ENCODE measurements at places on chromosomes 4 and X.
A peak's percentile ranks its signal among the peaks of the same experiment; 100 is the strongest.

DNA sequence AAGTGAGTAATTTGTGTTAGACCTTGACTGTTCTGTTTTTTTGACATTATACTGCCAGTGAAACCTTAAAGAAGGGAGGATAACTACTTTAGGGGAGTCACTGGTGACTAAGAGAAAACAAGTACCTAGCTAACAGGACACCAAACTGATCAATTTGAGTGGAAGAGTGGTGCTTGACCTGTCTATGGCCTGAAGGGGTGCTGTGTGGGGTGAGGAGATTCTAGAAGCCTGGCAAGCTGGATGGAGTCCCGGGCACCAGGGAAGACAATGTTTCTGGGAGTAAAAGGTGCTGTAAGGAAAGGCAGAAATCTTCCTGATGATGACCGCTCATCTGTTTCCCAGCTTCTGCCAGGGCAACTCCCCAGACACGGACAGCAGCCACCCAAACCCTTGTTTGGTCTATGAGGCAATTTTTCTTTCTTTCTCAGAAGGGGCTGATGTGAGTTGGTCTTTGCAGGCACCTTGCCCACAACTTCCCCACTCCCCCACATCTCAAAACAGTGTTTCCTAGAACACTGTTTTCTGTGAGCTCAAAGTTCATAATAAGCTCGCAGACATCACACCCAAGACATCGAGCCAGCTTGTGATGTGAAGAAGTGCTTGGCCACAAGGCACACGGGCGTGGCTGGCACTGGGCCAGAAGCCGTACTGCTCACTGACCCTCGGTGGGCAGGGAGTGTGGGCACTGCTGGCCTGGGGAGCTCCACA lies 4.6 kb downstream of the TXK start:
- no peak for DNase-seq

GRCh38 chrX:10111364-10112148 lies 45.2 kb upstream of the CLCN4 start:
- DNase-seq = no peak

- no peak for DNase-seq
Measured at GRCh38 chr4:123018396-123018775, 96.0 kb upstream of the NUDT6 start.

DNA sequence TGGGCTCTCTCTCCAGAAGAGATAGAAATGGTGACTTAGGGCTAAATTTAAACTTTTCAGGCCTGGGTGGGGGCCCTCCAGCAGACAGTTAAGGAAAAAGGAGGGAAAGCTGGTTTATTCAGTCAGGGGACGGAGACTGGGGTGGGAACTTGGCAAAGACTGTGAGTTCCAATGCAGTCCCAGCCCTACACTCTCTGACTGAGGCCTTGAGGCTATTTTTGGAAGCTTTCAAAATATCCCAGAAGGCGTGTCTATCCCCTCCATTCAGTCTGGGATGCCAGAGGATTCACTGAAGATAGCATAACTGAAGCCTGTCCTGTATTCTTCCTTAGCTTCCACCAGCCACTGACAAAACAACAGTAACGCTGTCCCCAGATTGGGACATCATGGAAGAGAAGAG lies 32.1 kb upstream of the MSN start:
- DNase-seq = no peak

GRCh38 chr4:77152421-77152820 lies 4.6 kb upstream of the CCNG2 start:
- DNase-seq = peak; percentile 82

GRCh38 chrX:77404419-77404818 lies 42.8 kb upstream of the FGF16 start:
- DNase-seq = no peak

DNA sequence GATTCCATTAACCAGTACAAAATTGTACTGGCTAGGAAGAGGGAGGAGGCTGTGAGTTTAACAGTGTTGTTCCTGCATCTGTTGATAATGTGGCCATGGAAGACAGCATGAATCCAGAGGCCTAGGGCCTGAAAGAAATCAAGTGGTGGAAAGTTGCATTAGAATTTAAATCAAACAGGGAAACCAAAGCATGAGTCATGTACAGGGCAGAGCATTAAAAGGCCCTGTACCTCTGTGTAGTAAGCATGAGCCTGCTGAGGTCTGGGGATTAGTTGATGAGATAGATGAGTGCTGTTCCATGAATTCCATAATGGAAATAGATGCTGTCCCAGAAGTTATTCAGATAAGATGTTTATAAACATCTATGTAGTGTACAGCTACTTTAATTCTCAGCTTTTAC lies 58.3 kb downstream of the MID1IP1 start:
- DNase-seq = peak; percentile 30

DNA sequence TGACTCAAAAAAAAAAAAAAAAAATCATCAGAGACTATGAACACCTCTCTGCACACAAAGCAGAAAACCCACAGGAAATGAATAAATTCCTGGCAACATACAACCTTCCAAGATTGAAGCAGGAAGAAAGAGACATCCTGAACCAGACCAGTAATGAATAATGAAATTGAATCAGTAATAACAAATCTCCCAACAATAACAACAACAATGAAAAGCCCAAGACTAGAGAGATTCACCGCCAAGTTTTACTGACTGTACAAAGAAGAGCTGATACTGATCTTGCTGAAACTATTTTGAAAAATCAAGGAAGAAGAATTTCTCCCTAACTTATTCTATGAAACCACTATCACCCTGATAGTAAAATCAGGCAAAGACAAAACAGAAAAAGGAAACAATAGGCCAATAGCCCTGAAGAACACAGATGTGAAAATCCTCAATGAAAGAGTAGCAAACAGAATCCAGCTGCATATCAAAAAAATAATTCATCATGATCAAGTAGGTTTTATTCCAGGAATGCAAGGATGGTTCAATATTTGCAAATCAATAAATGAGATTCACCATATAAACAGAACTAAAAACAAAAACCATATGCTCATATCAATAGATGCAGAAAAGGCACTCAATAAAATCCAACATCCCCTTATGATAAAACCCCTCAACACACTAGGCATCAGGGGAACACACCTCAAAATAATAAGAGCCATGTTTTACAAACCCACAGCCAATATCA lies 31.0 kb upstream of the PLK4 start:
- DNase-seq = no peak

- DNase-seq = no peak
Measured at GRCh38 chrX:25156323-25156722, 140.6 kb upstream of the ARX start.
